ENCODE measurements at places on chromosomes 12 and 14. TPM values are rescaled to one million over a fixed set of nuclear protein-coding genes. Genes with fewer than 3 reads are reported as not detected.
A peak's percentile ranks its signal among the peaks of the same experiment; 100 is the strongest.

- DNase-seq: no peak
- no peaks in the 10 kb centered on the region for H3K36me3 ChIP-seq
- no peaks in the 10 kb centered on the region for H3K4me1 ChIP-seq
- H3K4me3 ChIP-seq: no peak overlapping the region
These were observed 25.8 kb upstream of the MSI1 start for GRCh38 chr12:120394483-120395367.

GRCh38 chr12:55933799-55934742, 3.1 kb downstream of the DGKA start:
- peaks cover 66% of the 10 kb centered on the region for H3K36me3 ChIP-seq
- H3K27me3 ChIP-seq: no peaks in the 10 kb centered on the region
- peak overlapping the region; percentile 70 for H3K4me3 ChIP-seq
- peak overlapping the region; percentile 64 for H3K27ac ChIP-seq
- peaks cover 26% of the 10 kb centered on the region for H3K4me1 ChIP-seq

DNA sequence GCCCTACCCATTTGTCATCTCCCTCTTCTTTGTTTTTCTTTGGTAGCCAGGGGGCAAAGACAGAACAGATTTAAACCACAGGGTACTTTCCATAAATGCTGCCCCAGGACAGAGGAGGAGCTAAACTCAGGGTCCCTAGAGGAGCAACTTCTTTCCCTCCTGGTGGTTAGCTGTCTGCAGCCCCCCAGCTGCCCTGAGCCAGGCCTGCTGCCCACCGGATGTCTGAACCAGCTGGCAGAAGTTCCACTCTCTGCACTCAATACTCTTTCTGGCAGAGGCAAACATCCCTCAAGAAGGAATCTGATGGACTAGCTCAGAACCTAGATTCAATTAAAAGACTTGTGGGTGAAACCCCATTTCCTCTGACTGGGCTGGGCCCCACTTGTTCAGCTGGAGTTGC, 10.7 kb downstream of the VDR start:
- H3K27me3 ChIP-seq: no peaks in the 10 kb centered on the region
- no peak for DNase-seq
- H3K4me1 ChIP-seq: peaks cover 9% of the 10 kb centered on the region
- no peaks in the 10 kb centered on the region for H3K36me3 ChIP-seq
- H3K27ac ChIP-seq: no peak overlapping the region
- no peak overlapping the region for H3K4me3 ChIP-seq

DNA sequence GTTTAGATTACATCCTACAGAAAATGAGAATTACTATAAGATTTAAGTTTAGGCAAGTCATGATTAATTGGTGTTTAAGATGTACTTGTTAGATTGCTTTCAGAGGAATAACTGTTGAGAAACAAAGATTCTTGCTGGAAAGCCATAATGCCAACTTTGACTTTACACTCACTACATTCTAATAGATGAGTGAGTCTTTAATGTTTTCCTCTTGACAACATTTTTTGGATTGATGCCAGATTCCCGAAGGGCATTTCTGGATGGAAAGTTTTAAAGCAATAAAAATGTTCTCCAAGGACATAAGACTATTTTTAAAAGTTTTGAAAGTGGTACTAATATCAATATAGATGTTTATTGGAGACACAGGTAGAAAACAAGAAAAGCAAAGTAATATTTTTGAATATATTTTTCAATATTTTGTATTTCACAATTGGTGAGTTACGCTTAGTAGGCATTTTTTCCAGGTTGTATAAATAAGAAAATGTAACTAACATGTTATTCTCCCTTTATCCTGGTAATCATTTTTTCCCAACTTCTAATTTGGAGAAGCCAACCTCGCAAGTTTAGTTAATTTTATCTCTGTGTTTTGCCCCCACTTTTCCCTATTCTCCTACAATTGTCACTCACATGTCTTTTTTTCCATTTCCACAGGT, 307.3 kb downstream of the CEP128 start:
- H3K27ac ChIP-seq: no peak overlapping the region
- DNase-seq: no peak
- H3K27me3 ChIP-seq: no peaks in the 10 kb centered on the region
- H3K36me3 ChIP-seq: no peaks in the 10 kb centered on the region

GRCh38 chr14:62308891-62309290, 546.7 kb downstream of the SNAPC1 start:
- H3K27me3 ChIP-seq: no peaks in the 10 kb centered on the region
- H3K4me3 ChIP-seq: no peak overlapping the region
- H3K27ac ChIP-seq: no peak overlapping the region
- no peaks in the 10 kb centered on the region for H3K4me1 ChIP-seq
- no peak for DNase-seq

- no peak overlapping the region for H3K27ac ChIP-seq
- no peak for DNase-seq
- H3K27me3 ChIP-seq: no peaks in the 10 kb centered on the region
- no peaks in the 10 kb centered on the region for H3K4me1 ChIP-seq
- peaks cover 2% of the 10 kb centered on the region for H3K36me3 ChIP-seq
These were observed 98.1 kb downstream of the MED13L start for GRCh38 chr12:116179384-116179783.

- DNase-seq: no peak
- H3K36me3 ChIP-seq: peaks cover 7% of the 10 kb centered on the region
- H3K4me3 ChIP-seq: no peak overlapping the region
- H3K27me3 ChIP-seq: no peaks in the 10 kb centered on the region
- H3K4me1 ChIP-seq: peaks cover 18% of the 10 kb centered on the region
- H3K27ac ChIP-seq: no peak overlapping the region
These were observed 330.4 kb downstream of the TMEM121 start for GRCh38 chr14:105856676-105857219.

DNA sequence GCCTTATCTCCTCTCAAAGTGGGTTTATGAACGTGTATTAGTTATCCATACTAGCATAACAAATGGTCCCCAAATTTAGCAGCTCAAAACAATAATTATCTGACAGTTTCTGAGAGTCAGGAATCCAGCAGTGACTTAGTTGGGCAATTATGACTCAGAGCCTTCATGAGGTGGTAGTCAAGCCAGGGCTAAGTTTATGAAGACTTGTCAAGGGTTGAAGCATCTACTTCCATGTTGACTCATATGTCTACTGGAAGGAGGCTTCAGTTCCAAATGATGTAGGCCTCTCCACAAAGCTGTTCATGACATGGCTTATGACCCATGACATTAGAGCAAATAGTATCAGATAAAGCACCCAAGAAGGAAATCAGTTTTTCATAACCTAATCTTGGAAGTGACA, 73.2 kb downstream of the IPO8 start:
- no peaks in the 10 kb centered on the region for H3K4me1 ChIP-seq
- no peaks in the 10 kb centered on the region for H3K27me3 ChIP-seq
- DNase-seq: no peak
- H3K36me3 ChIP-seq: no peaks in the 10 kb centered on the region
- H3K27ac ChIP-seq: no peak overlapping the region

DNA sequence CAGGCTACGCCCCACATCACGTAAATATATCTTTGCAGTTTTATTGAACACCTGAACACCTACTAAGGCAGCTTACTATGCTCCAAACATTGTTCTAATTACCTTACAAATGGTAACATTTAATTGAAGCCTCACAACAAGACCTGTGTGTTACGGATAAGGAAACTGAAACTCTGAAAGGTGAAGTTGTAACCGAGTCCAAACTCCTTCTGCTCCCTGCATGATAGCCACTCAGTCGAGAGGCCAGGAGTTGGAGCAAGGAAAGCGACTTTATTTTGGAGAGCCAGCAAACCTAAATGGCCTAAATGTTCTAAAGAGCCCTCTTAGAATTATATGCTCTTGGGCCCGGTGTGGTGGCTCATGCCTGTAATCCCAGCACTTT, 12.6 kb upstream of the TRPV4 start:
- no peak for DNase-seq
- H3K4me3 ChIP-seq: no peak overlapping the region
- no peaks in the 10 kb centered on the region for H3K27me3 ChIP-seq

Gene STYK1
- 0.33 TPM for total RNA-seq

Gene CIDEB
- 8.1 TPM for total RNA-seq

Gene HSP90B1
- total RNA-seq: 467 TPM

GRCh38 chr14:90849787-90850444, 33.7 kb upstream of the TTC7B start:
- H3K27ac ChIP-seq: no peak overlapping the region
- no peak overlapping the region for H3K4me3 ChIP-seq
- no peaks in the 10 kb centered on the region for H3K36me3 ChIP-seq
- no peak for DNase-seq
- H3K4me1 ChIP-seq: no peaks in the 10 kb centered on the region

Data from thymus (tissue), 14 donors.